ENCODE measurements at places on chromosomes 7 and 10.

DNA sequence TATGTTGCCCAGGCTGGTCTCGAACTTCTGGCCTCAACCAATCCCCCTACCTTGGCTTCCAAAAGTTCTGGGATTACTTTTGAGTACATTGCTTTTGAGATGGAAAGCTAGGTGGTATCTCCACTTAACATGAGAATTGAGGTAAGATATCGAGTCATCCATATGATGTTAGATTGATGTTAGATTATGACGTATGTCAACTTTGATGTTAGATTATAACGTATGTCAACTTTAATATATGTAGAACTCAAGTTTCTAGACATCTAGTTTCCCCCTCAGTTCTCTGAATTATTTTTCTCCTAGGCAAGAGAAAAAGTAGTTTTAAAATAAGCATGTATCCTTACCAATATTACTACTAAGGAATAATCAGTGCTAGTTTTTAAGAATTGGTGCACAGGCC is 20.0 kb downstream of the SHOC2 start:
- no peak for DNase-seq

GRCh38 chr10:2326411-2326810 is 589.1 kb upstream of the ADARB2 start:
- no peak for DNase-seq

- no peak for DNase-seq
Observed at GRCh38 chr10:24153537-24153936, 55.4 kb upstream of the KIAA1217 start.

DNA sequence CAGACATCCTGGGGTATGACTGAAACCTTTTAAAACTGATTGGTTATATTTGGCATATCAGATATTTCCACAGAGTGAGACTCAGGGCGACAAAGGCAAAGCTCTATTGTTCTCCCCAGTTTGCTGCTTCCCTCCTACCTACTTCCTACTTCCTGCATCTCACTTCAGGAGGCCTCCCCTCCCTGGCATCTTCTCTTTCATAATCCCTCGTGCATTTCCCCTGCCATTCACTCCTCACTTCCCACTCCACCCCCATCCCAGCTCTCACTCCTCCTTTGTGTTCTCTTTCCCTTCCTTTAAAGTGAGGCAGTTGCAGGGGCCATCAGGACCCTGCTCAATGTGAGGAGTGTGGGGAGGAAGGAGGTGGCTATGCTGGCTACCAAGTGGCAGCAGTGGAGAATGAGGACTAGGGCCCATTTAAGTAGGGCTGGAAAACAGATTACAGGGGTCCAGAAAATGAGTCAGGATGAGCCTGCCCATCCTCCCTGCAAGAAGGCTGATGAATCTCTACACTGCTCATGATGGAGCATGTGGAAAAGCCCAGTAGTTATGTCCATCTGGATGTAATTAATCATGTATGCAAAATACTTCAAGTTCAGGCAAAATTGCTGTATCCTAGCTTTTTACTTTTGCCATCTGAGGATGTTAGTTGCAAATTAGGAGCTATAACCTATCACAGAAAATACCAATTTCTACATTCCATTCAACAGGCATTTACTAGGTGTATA is 311.8 kb upstream of the IMMP2L start:
- no peak for DNase-seq

GRCh38 chr7:96532428-96532935 is 177.2 kb downstream of the SEM1 start:
- no peak for DNase-seq

All from GM13976 (cell line).